Endodermal cell (in vitro differentiated cells): ENCODE measurements at places on chromosomes 2 and 18. TPM values are rescaled to one million over a fixed set of nuclear protein-coding genes. Genes with fewer than 3 reads are reported as not detected.

DNA sequence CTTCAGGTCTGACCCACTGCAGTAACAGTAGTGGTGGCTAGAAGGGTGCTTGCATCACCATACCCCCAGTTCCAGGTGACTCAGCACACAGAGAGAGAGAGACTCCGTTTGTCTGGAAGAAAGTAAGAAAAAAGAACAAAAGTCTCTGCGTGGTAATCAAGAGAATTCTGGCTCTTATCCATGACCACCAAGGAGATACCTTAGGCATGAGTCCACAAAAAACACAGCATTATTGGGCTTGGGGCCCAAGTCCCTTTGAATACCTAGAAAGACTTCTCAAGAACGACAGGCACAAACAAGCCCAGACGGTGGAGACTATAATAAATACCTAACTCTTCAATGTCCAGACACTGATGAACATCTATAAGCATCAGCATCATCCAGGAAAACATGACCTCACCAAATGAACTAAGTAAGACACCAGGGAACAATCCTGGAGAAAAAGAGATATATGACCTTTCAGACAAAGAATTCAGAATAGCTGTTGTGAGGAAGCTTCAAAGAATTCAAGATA lies 21.7 kb upstream of the BAZ2B start:
- DNase-seq, result no peak

DNA sequence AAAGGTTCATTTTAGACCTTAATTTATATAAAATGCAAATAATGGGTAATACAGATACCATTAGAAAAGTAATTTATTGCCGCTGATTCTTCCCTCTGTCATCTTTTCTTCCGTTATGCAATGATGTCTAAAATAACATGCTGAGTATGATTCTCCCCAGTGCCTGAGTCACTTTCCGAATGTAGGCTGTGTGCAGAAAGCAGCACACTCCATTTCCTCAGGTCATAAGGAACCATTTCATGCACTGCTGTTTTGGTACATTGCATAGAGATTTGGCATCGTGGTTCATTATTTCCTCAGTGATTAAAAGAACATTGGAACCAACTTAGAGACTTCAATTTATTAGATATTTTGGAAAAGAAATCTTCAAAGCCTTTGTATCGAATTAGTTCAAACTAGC lies 173.5 kb downstream of the CDH2 start:
- DNase-seq, result no peak

DNA sequence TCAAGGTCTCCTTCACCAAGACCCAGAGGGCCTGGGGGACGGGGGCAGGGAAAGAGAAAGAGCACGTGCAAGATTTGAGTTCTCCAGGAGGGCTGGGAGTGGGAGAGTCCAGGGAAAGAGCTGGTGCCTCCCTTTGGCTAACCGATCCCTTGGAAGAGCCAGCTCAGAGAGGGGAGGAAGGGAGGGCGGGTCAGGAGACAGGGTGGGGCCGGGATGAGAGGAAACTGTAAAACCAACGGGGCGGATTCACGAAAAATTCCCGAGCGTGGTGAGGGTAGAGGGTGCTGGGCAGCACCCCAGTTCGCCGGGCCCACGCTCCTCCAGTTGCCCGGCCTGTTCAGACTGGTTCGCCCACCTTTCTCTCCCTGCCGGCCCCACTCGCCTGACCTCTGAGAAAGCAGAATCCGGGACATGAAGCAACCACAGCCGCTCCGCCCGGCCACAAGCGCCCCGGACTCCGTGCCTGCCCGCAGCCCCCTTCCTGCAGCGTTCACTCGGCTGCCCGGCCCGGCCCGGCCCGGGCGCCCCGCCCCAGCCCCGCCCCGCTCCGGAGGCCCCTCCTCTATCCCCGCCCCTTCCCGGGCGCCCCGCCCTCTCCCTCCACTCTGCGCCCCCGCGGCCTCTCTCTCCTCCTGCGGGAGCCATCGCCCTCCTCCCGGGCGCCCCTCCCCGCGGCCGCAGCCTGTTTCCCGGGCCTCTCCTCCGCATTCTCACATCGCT lies 230.9 kb upstream of the SMAD2 start:
- DNase-seq, result peak; percentile 95

- peak; percentile 55 for DNase-seq
Observed at GRCh38 chr2:42784204-42784880, 8.0 kb downstream of the HAAO start.

GRCh38 chr18:23154823-23155500 lies 19.7 kb downstream of the CABLES1 start:
- no peak for DNase-seq

DNA sequence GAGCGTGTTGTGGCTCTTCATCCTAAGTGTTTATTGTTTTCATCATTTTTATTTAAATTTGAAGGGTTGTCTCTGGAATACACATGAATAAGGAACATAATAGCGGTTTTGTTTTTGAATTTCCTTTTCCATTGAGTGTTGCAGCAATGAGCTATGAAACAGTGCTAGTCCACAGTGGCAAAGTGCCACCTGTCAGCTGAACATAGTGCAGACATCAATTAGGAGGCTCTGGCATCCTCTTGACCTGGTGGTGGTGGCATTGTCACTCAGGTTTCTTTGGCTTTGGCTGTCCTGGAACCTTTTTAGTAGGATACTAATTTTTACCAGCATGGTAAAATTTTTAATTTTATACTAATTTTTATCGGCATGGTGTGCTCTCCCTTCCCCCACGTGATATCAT lies 63.2 kb downstream of the UGGT1 start:
- DNase-seq, result no peak

- DNase-seq, result no peak
Observed at GRCh38 chr2:208013285-208014178, 11.8 kb downstream of the PLEKHM3 start.

GRCh38 chr2:80894486-80894885 lies 589.9 kb upstream of the LRRTM1 start:
- no peak for DNase-seq

GRCh38 chr2:219184121-219184520 lies 6.0 kb downstream of the RETREG2 start:
- DNase-seq, result no peak

GRCh38 chr2:39228413-39229209 lies 15.2 kb downstream of the CDKL4 start:
- peak; percentile 70 for DNase-seq

Gene VWA3B
- total RNA-seq, result 0.38 to 0.56 TPM in 2 of 3 replicates, not detected in the other

Gene RGPD4
- 0.13 and 0.23 TPM in 2 replicates for total RNA-seq

Gene FHOD3
- 2.4 to 3.1 TPM (median 3.0 TPM) in 3 replicates for total RNA-seq

Gene ANKAR
- total RNA-seq, result 4.9 and 7.4 TPM in 2 replicates

Gene SCYGR4
- total RNA-seq, result not detected in 3 replicates

Gene TCF4
- 40.4 to 66.8 TPM (median 45.3 TPM) in 3 replicates for total RNA-seq

Gene ANKRD29
- total RNA-seq, result 0.73 to 1.4 TPM in 2 of 3 replicates, not detected in the other

Gene DTNB
- total RNA-seq, result 38.1 to 65.0 TPM (median 48.7 TPM) in 3 replicates

Gene GRB14
- 12.5 and 16.5 TPM in 2 replicates for total RNA-seq
